ENCODE measurements at places on chromosomes 13 and 19.

DNA sequence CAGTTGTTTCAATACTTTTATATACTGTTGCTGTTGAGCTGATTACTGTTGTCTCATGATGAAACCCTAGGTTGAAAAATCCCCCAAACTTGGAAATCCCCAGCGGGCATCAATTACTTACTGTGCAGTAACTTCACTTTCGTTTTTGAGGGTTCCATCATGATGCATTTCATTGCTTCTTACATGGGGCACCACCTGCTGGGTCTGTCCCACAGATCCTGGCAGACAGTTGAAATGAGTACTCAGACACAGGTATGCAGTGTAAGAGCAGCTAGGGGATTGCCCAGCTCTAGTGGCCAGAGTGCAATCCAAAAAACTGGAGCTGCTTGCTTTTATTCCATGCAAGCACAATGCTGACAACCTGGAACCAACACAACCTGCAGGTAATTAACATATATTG lies 132.5 kb upstream of the ZNF91 start:
- DNase-seq = no peak

GRCh38 chr13:26590951-26591350 lies 33.5 kb downstream of the WASF3 start:
- no peak for DNase-seq

GRCh38 chr13:69461397-69461796 lies 646.2 kb upstream of the ATXN8OS start:
- no peak for DNase-seq

DNA sequence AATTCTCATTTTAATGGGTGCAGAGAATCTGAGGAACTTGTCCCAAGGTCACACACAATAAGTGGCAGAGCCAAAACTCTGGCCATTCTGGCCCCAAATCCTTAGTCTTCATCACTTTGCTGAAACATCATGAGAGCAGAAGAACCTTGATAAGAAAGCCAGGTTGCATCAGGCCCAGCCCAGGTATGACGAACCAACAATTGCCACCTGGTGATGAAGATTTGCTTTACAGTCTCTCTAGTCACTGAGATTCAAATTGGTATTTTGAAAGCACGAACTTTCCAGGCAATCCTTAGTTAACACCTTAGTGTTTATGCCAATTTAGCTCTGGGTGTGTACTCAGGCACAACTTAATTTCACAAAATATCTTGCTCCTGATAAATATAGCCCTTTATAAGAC lies 502.7 kb upstream of the HTR2A start:
- no peak for DNase-seq

DNA sequence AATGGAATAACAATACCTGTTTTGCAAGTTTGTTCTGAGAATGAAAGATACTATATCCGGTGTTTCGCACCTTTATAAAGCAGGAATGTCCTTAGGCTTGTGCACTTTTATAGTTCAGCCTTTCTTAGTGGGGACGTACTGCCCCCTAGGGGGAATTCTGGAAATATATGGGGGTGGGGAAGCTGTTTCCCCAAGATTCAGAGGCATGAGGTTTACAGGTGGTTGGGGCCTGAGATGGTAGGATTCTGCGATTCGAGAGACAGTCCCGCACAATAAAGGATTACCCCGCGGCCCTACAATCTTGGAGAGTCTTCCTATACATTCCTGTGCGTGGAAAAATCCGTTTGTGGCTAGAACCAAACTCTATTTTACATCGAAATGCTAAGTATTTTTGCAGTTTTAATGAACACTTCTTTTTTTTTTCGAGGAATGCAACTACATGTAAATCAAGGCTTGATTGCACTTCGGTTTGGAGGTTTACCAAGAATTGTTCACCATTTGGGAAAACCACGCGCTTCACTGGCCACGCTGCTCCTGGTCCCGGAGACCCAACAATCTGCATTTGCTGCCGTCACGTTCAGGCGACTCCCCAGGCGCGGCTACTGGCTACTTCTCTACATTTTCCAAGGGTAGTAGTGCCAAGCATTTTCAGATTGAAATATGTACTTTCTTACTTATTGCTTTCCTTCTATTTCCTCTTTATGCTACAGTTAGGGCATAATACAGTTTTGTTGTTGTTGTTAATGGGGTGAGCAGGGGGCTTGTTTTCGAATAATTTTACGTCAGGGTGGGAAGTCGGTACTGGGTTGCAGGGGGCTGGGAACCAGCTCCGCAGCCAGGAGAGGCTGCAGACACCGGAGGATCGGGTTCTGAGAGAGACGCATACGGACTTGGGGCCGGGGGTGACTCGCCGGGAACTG lies 830 bp downstream of the NEK5 start:
- DNase-seq = no peak

DNA sequence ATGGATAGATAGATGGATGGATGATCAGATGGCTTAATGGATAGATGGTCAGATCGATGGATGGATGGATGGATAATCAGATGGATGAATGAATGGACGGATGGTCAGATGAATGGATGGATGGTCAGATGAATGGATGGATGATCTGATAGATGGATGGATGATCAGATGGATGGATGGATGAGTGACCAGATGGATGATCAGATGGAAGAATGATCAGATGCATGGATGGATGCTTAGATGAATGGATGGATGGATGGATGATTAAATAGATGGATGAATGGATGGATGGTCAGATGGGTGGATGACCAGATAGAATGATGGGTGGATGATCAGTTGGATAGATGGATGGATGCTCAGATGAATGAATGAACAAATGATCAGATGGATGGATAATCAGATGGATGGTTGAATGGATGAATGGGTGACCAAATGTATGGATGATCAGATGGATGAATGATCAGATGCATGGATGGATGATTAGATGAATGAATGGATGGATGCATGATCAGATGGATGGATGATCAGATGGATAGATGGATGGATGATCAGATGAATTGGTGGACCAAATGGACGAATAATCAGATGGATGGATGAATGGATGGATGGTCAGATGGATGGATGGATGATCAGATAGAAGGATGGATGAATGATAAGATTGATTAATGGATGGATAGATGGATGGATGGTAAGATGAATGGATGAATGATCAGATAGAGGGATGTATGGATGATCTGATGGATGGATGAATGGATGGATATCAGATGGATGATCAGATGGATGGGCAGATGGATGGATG lies 205.1 kb downstream of the TEX29 start:
- DNase-seq = no peak

GRCh38 chr13:39777527-39778061 lies 122.1 kb downstream of the COG6 start:
- peak; percentile 79 for DNase-seq

DNA sequence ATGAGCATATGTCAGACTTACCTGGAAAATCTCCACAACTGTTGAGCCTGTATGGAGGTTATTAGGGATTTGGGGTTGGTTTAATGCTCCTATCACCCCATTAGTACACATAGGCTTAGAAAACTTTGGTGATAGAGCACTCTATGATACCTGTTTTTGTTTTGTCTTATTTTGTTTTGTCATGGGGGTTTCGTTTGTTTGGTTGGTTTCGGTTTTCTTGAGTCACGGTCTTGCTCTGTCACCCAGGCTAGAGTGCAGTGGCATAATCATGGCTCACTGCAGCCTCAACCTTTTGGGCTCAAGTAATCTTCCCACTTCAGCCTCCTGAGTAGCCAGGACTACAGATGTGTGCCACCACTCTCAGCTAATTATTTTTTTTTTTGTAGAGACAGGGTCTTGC lies 70.0 kb downstream of the MZT1 start:
- no peak for DNase-seq

DNA sequence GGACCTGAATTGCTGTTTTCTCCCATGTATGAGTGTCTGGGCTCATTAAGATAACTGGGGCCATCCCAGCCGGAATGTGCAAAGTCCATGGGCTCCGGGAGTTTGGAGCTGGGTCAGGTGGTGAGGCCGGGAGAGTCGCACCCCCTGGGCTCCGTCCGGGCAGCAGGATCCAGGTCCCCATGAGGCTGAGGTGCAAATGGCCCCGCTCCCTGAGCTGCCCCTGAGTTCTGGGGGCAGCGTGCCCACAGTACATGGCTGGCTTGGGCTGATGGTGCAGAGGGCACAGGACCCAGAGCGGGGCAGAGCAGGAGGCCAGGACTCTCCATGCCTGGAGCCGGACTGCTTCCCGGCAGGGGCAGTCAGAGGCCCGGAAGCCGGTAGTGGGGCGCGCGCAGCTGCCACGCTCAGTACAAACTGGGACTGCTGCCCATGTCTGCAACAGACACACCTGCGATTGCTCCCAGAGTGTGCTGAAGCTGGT lies 136.0 kb downstream of the KDM4B start:
- no peak for DNase-seq

DNA sequence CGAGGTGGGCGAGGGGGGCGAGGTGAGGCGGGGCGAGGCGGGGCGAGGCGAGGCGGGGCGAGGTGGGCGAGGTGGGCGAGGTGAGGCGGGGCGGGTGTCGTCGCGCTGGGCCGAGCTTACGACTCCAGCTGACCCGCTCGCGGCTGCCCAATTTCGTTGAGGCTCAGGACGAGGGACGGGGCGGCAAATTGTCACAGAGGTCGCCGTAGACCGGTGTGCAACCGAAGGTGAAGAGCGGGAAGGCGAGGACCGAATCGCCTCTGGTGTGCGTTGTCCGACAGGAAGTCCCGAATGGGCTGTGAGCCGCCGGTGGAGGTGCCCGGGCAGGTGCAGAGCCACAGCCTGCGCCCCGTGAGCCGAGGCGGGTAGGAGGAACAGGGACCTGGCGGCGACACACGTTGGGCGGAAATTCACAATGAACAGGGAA lies at the start of gene LACC1:
TSS of gene LACC1 (plus strand) at position 150 of the 427 bp plus-strand sequence. CDS start 1,082 bp downstream, outside the sequence.
- no peak for DNase-seq

DNA sequence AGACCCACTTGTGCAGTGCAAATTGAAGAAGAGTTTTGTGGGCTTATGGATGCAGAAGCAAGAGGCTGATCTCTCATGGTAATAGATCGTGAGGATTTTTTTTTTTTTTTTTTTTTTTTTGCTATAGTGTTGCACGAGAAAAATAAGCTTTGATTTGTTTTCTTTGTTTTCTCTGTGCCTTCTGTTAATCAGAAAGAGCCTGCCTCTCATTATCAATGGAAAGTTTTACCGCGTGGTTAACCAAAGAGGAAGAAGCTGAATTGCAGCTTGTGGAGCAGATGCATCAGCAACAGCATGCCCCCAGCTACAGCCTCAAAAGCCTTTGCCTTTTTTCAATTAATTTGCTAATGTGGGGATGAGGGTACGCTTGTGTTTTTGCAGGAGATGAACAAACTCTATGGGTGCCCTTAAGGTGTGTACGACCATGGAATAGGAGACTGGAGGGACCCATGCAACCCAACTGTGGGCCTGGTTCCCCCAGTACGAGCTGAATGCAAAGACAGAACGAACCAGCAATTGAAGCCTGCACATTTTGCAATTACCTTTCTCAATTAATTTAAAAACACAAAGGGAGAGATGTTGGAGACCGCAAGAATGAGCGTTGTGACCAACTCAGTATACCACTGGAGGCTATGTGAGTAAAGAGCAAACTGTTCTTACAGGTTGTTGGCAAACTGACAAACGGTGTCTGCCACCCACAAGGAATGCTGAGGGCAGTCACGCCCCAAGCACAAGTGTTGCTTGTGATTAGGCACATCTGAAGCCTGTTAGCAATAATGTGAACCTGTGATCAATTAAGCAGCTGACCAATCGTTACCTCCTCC lies 58.6 kb upstream of the SPRY2 start:
- DNase-seq = no peak

GRCh38 chr13:47306991-47307390 lies 410.1 kb upstream of the HTR2A start:
- DNase-seq = no peak

- no peak for DNase-seq
These were observed 711 bp upstream of the FOSB start for GRCh38 chr19:45467115-45467455.

DNA sequence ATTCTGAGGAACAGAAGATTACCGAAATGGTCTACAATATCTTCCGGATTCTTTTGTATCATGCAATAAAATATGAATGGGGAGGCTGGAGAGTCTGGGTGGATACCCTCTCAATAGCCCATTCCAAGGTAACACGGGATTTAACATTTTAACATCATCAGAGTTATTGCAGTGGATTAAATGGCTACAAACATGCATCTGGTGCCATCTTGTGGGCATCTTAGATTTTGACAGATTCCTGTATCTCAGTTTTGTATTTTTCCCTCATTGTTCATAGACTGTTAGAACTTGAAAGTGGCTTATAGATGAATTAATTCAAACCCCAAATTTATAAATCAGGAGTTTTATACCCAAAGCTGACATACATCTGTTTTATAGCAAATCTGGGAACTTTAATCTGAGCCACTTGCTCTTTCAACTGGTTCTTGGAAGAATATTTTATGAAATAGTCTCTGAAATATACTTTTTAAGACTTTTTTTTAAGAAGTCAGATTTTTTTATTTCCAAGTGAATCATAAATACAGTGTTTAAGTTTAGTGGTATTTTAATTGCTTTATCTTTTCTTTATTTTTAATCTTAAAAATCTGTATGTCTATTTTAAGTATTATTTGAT lies 215.2 kb downstream of the NBEA start:
- DNase-seq = no peak

DNA sequence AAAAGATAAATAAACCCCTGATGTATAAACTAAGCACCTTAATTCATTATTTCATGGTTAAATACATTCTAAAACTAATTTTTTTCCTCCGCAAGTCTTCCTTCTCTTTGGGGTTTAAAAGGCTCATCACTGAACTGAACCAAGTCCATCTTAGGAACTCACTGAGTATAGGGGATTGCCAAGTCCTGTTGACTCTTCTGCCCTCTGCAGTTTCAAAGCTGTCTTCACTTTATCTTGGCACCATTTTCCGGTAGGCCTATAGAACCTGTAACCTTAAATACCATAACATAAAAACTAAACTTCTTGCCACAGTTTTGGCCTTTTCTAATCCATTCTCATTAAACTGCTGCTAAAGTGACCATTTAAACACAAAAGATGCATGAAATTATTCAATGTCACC lies 66.5 kb upstream of the USPL1 start:
- DNase-seq = no peak

DNA sequence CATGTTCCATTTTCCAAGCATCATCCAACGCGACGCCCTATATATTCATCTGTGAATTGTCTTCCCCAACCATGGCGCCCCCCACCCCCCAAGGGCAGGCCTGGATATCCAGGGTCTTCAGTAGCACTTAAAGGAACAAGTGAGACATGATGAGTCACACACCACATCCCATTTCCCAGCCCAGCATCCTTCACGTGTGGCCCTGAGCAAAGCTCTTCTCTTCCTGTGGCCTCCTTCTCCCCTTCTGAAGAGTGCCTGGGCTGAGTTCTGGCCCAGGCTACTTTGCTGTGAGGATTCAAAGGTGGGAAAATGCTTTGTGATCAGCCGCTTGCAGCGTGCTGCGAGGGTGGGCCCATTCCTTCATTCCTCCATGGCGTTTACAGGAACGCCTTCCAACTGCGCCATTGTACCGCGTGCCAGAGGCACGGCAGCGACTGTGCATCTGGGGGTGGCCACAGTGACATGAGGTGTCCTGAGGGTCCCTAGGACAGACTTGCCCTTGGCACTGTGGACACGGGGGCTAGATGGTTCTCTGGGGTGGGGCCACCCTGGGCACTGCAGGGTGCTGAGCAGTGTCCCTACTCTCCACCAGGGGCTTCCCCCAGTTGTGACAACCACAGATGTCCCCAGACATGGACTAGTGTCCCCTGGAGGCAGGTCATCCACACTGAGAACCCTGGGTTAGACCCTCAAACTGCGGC lies 11.7 kb downstream of the PLIN4 start:
- DNase-seq = peak; percentile 17

GRCh38 chr13:28173793-28174192 lies 35.4 kb downstream of the PAN3 start:
- no peak for DNase-seq

GRCh38 chr13:24110011-24110410 lies 50.5 kb upstream of the SPATA13 start:
- no peak for DNase-seq

- DNase-seq = no peak
These were observed 433.9 kb downstream of the GPC6 start for GRCh38 chr13:93660391-93661063.

GRCh38 chr19:39420769-39421168 lies 8.3 kb downstream of the PLEKHG2 start:
- no peak for DNase-seq

All from AG04449 (cell line).